ENCODE measurements at places on chromosomes 3 and 15. TPM values are rescaled to one million over a fixed set of nuclear protein-coding genes. Genes with fewer than 3 reads are reported as not detected.
A peak's percentile ranks its signal among the peaks of the same experiment; 100 is the strongest.

GRCh38 chr3:128071771-128072453, 19.7 kb downstream of the SEC61A1 start:
- H3K4me3 ChIP-seq, result no peak overlapping the region
- H3K36me3 ChIP-seq, result peaks cover 49% of the 10 kb centered on the region
- H3K27me3 ChIP-seq, result no peaks in the 10 kb centered on the region

- H3K27me3 ChIP-seq, result no peaks in the 10 kb centered on the region
- H3K4me1 ChIP-seq, result peaks cover 16% of the 10 kb centered on the region
- no peak overlapping the region for H3K27ac ChIP-seq
- H3K4me3 ChIP-seq, result no peak overlapping the region
- no peaks in the 10 kb centered on the region for H3K36me3 ChIP-seq
- no peak for DNase-seq
Measured at GRCh38 chr3:154156530-154156929, 35.3 kb downstream of the ARHGEF26 start.

DNA sequence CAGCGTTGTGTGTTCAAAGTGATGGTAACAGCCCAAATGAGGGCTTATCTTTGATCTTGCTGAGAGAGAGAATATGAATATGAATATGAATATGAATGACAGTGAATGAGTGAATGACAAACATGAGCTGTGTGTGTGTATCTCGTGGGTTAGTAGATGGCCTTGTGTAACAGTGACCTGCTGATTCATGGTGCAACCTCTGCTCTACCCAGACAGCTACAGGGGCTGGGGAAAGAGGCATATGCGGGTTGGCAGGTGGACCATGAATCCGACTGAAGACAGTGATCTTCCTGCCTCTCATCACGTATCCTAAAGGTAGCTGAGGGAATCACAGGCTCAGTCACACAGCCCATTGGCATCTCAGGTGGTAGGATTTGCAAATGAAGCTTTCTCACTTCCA, 58.2 kb downstream of the CHDH start:
- H3K4me3 ChIP-seq, result no peak overlapping the region
- H3K27me3 ChIP-seq, result no peaks in the 10 kb centered on the region
- no peak overlapping the region for H3K27ac ChIP-seq
- no peak for DNase-seq

SNTN gene
- total RNA-seq, result not detected

GRCh38 chr3:55486857-55487380, at the start of gene WNT5A:
Gene WNT5A, minus strand, starts transcription at chr3:55487306. Its CDS starts 321 bp downstream, at chr3:55486985.
- H3K27ac ChIP-seq, result no peak within 1 kb of the TSS
- H3K27me3 ChIP-seq, result peaks cover 15% of the 10 kb centered on the region
- peak within 1 kb of the TSS; percentile 75 for H3K4me3 ChIP-seq
- no peak for DNase-seq
- no peaks in the 10 kb centered on the region for H3K36me3 ChIP-seq

CASR gene
- not detected for total RNA-seq

DNA sequence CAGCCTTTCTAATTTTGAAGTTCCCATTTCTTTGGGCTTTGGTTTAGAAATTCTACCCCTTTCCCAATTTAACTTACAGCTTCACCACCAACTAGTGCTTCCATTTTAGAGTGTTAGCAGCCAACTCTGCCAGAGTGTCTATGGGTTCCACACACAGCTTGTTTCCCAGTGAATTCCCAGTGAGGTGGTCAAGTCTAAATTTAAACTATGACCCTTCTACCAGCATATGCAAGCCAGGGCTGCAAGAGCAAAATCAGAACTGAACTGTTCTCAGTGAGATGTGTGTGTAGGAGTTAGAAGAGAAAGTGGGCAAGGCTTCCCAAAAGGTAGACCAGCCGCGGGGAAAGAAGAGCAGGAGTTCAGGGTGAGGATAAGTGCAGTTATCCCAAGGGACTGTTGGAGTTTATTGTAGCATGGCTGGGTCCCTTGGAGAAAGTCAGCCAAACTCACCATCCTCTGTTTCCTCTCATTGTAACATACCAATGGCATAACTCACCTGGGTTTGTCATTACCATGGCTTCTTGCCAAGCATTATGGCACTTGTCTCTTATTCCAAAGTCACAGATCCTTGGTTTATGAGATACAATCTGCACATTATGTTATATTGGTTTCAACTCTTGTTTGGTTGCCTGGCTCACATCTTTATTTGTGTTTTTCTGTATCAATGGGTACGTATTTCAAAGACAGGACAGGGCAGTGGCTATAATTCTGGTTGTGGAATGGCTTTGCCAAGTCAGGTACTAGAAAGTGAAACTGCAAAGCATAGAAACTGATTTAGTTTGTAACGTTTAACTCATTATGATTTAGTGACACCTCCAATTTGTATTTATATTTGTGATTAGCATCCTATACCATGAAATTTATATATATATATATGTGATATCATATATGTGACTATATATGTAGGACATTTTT, 130.2 kb upstream of the UMPS start:
- H3K36me3 ChIP-seq, result no peaks in the 10 kb centered on the region
- no peak overlapping the region for H3K4me3 ChIP-seq
- no peak for DNase-seq

DPPA2 gene
- total RNA-seq, result not detected

ILDR1 gene
- not detected for total RNA-seq

GRCh38 chr3:147962408-147963164, 553.4 kb downstream of the ZIC1 start:
- no peaks in the 10 kb centered on the region for H3K4me1 ChIP-seq
- no peak for DNase-seq
- no peaks in the 10 kb centered on the region for H3K27me3 ChIP-seq
- no peak overlapping the region for H3K4me3 ChIP-seq
- H3K27ac ChIP-seq, result no peak overlapping the region

DNA sequence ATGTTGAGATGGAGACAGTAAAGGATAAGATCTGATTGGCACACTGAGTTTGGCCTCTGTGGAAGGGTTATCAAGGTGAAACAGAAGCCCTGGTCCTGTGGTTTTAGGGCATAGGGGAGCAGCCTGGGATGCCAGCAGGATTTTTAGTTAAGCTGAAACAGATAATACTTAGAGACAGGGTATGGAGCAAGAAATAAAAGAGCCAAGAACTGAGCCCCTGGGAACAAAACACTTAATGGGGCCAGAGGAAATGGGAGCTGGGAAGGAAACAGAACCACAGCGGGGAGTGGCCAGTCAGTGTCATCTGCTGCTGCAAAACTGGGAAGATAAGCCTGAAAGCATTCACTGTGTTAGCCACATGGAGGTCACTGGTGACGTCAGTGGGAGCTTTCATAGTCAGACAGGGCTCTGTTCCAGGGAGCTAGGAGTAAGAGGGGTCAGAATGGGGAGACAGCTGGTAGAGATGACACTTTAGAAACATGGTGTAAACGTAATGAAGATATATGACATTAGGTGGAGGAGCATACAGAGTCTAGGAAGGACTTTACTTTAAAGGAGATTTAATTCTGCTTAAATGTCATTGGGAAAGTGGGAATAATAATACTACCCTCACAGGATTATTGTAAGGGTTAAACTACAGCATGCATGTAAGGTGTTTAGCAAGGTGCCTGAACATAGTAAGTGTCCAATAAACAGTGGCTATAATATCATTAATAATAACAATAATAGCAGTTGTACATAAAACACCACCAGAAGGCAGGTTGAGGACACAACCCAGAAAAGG, 172.7 kb upstream of the CTNNB1 start:
- no peak overlapping the region for H3K27ac ChIP-seq
- no peak overlapping the region for H3K4me3 ChIP-seq
- peak; percentile 11 for DNase-seq
- H3K27me3 ChIP-seq, result no peaks in the 10 kb centered on the region
- no peaks in the 10 kb centered on the region for H3K4me1 ChIP-seq
- H3K36me3 ChIP-seq, result no peaks in the 10 kb centered on the region

DNA sequence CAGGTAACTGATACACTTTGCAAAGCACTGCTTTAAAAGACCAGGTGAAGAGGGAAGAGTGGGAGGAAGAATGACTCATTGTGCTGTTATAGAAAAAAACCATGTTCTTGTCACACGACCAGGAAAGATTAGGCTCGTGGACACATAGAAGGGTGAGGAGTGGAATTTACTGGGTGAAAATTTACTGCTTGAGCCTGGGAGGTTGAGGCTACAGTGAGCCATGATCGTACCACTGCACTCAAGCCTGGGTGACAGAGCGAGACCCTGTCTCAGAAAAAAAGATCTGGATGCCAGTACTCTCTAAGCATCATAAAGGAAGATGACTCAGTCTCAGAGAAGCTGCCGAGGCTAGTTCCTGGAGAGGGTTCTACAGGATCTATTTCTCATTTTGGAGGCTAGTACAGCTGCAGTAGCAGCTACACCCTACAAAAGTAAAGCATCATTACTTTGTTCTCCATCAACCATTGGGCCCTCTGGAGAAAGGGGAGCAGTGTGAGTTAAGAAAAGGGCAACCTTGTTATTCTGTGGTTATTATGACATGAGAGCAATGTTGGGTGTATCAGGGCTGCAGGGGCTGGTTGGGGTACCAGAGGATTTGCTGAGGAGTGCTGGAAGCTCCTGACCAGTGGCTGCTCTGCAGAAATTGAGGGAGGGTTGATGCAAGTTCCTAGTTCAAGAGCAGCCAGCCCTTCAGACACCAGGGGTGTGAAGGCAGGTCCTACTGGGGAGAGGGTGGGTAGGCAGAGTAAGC, 75.4 kb downstream of the CMTM8 start:
- no peak overlapping the region for H3K4me3 ChIP-seq
- no peak overlapping the region for H3K27ac ChIP-seq
- H3K36me3 ChIP-seq, result no peaks in the 10 kb centered on the region
- no peaks in the 10 kb centered on the region for H3K4me1 ChIP-seq
- no peaks in the 10 kb centered on the region for H3K27me3 ChIP-seq
- DNase-seq, result no peak

DNA sequence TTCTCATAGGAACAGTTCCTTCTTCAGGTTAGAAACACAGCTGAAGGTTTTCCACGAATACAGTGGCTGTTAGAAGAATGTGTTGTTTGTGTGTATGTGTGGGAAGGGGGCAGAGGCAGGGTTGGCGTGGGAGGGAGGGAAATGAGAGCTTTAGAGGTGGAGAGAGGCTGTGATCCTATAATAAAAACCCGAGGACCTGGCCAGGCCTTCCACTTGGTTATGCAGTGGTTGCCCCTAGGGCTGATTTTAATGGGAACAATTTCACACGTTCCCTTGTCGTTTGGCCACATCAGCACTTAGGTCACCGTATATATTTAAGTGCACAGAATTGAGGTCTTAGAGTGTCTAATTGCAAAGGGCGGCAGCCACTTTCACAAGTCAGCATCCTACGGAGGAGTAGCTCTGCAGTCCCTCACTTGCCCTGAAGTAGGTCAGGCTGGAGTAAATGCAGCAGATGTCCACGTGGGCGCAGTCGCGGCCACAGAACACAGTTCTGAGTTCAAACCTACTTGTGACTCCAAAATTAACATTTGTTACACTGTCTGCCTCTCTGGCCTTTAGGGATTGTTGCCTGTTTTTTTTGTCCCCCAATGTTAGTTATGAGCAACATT, 85.6 kb downstream of the PDCD6IP start:
- H3K36me3 ChIP-seq, result no peaks in the 10 kb centered on the region
- no peaks in the 10 kb centered on the region for H3K27me3 ChIP-seq
- H3K4me3 ChIP-seq, result peak overlapping the region; percentile 62

SLC9C1 gene
- total RNA-seq, result not detected

DNA sequence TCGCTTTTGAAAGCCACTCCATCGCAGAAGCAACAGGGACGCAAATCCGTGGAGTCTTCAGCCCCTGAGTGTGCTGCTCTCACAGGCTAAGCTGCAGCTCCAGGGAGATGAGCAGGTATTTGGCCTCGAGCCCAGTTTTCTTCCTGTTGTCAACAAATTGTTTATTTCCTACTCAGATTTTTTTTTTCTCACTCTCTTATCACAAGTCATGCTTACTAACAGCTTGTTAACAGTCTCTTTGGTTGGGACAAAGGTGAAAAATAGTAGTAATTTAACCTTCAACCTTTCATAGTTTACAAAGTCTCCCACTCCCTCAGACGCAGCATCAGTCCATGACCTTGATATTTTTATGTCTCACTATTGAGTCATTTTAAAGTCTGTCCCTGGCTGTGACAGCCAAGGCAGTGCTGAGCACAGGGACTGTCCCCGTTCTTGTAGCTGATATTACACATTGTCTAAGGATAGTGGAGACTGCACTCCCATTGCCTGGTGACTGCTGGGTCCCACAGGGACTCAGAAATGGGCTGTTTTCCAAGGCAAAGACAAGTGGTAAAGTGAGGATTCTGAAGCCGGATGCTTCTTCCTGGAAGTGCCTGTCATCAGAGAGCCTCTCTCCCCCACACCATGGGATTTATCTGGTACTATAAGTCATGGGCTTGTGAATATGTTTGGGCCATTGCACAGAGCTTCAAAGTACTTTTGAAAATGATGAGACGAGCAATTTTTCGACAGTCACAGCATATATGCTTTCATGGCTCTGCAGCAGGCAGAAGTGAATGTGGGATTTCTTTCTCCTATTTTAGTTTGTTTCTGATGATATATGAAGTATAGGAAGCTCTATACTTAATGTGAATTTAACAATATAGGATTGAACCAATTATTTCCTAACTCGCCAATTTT, 59.8 kb upstream of the UNC13C start:
- H3K27me3 ChIP-seq, result no peaks in the 10 kb centered on the region
- DNase-seq, result no peak
- H3K36me3 ChIP-seq, result no peaks in the 10 kb centered on the region
- H3K27ac ChIP-seq, result no peak overlapping the region
- no peak overlapping the region for H3K4me3 ChIP-seq

GRCh38 chr3:50359760-50360110, 414 bp upstream of the TMEM115 start:
- H3K27me3 ChIP-seq, result no peaks in the 10 kb centered on the region
- DNase-seq, result no peak
- no peak overlapping the region for H3K27ac ChIP-seq
- H3K4me1 ChIP-seq, result peaks cover 44% of the 10 kb centered on the region

- H3K4me3 ChIP-seq, result no peak overlapping the region
- no peaks in the 10 kb centered on the region for H3K36me3 ChIP-seq
- no peaks in the 10 kb centered on the region for H3K4me1 ChIP-seq
- no peak overlapping the region for H3K27ac ChIP-seq
- DNase-seq, result no peak
Measured at GRCh38 chr3:10600726-10601125, 95.3 kb upstream of the ATP2B2 start.

SCAANT1 gene
- not detected for total RNA-seq

DNA sequence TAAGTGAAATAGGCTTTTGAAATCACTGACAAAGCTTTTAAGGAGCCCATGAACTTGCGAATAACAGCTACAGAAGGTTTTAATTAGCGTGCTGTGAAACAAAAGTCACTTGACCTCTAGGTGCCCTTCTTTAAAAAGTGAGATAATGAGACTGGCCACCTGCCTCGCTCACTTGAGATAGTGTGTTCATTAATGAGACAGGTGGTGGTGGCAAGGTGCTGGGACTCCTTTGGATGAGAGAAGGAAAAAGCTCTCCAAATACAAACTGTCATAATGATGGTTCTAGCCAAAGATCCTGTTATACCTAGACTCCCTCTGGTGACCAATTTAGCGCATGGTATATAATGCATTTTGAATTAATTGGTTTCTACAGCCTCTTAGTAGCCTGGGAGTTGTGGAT, 22.7 kb upstream of the IREB2 start:
- H3K4me3 ChIP-seq, result no peak overlapping the region
- H3K27me3 ChIP-seq, result no peaks in the 10 kb centered on the region
- H3K4me1 ChIP-seq, result no peaks in the 10 kb centered on the region

SMCO1 gene
- not detected for total RNA-seq

AHSG gene
- total RNA-seq, result not detected

EFHB gene
- total RNA-seq, result 0.42 TPM

- H3K4me3 ChIP-seq, result no peak overlapping the region
- peaks cover 97% of the 10 kb centered on the region for H3K4me1 ChIP-seq
- peak overlapping the region; percentile 97 for H3K27ac ChIP-seq
Measured at GRCh38 chr3:126999383-126999782, 16.5 kb downstream of the PLXNA1 start.
